ENCODE measurements at places on chromosomes 1 and 21.

DNA sequence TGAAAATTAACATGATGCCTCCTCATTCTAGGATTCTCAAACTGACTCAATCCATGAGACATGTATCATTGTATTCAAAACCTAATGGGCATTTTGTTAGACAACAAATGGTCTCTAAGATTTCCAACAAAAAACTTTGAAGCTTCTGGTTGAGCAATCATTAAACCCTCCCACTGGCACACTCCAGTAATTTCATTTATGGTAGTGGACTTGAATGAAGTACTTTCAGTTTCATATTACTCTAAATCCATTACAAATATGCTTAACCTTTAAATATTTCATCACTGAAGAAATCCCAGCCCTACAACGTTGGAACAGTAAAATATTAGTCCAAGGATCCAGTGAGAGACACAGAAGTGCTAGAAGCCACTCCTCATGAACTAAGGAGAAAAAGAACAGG lies 43.5 kb downstream of the GBP6 start:
- DNase-seq, result no peak

DNA sequence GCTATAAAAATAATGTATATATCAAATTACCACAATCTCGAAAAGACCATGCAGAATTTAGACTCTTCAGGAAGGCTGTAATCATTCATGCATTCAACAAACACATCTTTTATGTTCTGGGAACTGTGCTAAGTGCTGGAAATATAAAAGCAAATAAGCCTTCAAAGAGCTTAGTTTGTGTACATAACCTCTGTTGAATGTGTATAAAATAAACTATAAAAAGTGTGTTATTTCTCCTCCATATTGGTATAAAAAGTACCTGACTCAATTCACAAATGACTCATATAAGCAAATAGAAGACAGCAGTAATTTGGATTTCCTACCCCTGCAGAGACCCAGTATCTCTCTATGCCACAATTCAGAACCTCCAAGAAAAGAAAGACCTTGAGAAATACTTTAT lies 36.8 kb downstream of the RAB3GAP2 start:
- DNase-seq, result no peak

GRCh38 chr1:68442822-68443556 lies 6.8 kb downstream of the RPE65 start:
- DNase-seq, result no peak

- no peak for DNase-seq
Observed at GRCh38 chr1:159179906-159180305, 8.5 kb downstream of the CADM3 start.

DNA sequence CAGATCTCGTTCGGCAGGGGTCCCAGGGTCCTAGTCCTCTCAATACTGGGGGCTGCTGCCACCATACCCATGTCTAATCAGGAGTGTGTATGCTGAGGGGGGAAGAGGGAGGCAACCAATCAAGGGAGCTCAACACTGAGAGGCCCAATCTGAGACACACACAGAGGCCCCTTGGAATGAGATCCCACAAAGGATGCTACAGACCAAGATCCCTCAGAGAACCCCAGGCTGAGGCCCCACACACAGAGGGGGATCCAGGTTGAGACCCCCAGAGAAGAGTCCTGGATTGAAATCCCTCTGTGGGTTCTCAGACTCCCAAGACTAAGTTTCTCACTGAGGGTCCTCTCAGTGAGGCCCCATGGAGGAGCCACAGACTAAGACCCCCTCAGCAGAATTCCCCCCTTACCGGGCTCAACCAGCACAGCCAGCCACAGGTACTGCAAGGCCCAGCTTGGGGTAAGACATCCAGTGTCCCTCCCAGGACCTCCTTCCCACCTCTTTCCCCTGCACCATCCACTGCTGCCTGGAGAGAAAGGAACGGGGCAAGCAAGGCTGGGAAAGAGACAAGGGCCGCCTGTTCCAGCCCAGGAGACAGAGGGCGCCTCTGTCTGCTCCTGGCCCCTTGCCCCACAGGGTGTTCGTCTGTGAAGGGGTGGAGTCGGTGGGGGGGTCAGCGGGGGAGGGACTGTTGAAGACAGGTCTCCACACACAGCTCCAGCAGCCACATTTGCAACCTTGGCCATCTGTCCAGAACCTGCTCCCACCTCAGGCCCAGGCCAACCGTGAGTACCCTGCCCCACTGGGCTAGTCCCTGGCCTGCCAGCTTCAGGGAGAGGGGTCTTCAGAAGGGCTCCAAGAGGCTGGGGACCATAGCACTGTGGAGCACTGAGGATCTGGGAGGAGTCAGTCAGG lies at the start of gene S100A1:
S100A1 (plus strand) TSS at position 720 of the 912 bp plus-strand sequence. CDS start 2,088 bp downstream, outside the sequence.
- no peak for DNase-seq

GRCh38 chr21:39851002-39851618 lies 16.1 kb upstream of the PCP4 start:
- DNase-seq, result no peak

DNA sequence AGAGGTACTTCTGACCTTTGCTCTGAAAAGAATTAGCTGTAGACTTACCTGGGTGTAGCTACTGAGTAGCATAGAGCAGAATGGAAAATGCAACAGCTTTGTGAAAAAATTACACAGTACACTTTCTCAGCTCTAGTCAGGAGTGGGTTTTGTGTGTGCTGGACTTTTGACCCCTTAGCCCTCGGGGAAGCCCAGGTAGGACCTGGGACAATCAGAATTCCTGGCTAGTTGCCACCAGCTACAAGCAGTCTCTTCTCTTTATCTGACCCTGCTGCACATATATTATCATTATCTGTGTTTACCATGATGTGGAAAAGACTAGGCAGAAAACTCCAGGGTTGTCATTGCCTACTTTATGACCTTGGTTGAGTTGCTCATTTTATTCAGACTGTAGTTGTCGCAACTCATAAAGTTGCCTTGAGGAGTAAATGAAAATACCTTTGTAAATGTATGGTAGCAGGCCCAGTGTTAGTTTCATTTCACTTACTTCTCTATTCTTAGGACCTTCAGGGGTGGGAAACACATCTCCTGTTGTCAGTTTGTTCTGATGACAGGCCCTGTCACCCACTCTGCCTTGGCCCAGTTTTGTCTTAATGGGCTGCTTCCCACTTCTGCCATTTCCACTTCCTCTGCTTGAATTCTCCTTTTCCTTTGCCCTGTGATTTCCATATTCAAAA lies 5.4 kb downstream of the NEK7 start:
- DNase-seq, result no peak

- DNase-seq, result no peak
Observed at GRCh38 chr21:45827302-45827692, 154.3 kb upstream of the COL6A1 start.

DNA sequence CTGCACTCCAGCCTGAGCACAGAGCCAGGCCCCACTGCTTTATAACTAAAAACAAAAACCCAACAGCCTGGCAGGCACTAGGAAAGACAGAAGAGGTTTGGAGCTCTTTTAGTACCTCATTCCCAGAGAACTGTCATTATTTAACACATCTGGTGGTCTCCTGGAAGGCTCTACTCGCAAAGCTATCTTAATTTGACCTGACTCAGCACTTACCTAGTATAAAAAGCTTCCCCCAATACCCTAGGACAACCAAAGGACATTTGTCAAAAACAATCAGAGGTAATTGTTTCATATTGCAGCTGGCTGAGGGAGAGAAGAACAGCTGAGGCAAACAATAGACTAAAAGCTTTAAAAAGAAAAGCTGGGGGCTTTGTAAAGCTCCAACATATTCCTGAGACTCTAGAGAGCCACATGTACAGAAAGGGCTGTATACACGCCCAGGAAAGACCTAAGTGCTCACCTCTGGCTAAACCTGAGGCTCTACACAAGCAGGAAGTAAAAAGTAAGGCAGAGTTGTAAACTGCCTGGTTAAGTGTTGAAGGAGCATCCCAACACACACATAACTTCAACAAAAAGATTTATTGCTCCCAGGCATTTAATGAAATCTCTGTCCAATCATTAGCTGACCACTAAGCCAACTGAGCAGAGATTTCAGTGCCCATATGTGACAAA lies 25.0 kb downstream of the ZNF644 start:
- no peak for DNase-seq

All from right kidney (tissue), 9 donors.